ENCODE measurements at places on chromosomes 4 and X.

GRCh38 chrX:9562851-9563250 lies 98.0 kb downstream of the TBL1X start:
- DNase-seq, result no peak

GRCh38 chr4:34039766-34040165 lies 2204.5 kb downstream of the ARAP2 start:
- no peak for DNase-seq

DNA sequence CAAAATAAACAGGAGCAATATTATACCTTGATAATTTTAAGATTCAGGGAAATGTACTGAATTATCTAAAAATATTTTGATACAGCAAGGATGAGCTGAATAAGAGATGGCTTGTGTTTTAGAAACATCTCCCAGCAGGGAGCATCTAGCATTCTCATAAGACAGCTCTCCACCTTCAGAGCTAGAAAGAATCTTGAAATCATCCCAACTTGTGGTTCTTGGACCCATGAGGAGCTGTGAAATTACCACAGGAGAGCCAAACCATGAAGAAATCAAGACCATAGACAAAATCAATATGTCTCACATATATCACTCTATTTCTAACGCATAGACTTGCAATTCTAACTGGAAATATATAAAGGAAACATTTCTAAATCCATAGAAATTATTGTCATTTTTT lies 210.6 kb upstream of the DKK2 start:
- no peak for DNase-seq

DNA sequence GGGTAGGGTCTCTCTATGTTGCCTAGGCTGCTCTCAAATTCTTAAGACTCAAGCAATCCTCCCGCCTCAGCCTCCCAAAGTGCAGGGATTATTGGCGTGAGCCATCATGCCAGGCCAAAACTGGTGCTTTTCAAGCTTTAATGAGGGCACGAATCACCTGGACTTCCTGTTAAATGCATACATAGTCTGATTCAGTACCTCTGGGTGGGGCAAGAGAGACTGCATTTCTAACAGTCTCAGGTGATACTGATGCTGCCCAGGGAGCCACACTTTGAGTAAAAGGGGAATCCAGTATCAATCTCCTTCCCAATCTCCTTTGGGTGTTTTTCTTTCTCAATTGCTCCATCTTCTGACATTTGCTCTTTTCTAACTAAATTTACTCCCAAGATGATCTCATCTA lies 96.5 kb downstream of the SH3RF1 start:
- DNase-seq, result no peak

GRCh38 chrX:153769865-153770600 lies 6.0 kb downstream of the PLXNB3 start:
- no peak for DNase-seq

DNA sequence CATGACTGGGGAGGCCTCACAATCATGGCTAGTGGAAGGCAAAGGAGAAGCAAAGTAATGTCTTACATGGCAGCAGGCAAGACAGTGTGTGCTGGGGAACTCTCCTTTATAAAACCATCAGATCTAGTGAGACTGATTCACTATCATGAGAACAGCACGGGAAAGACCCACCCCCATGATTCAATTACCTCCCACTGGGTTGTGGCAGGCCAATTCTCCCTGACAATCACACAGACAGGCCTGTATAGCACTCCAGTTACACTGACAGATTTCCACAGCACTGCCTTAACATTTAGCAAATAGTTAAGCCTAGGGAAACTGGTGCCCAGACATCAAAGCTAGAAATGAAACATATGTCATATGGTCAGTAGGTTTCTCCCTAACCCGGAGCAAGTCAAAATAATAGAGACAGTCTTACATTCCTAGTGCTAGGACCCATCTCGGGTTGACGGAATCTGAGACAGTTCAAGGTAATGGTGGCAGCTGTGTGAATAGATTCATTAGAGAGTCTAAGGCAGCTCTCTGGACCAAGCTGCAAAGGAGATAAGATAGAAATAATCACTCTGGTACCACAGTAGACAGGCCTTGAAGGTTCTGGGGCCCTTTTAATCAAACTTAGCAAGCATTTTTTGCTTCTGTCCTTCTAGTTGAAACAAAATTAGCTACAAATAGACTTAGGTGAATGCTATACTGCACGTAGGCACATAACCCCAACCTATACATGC lies 9.4 kb upstream of the HERC5 start:
- no peak for DNase-seq

DNA sequence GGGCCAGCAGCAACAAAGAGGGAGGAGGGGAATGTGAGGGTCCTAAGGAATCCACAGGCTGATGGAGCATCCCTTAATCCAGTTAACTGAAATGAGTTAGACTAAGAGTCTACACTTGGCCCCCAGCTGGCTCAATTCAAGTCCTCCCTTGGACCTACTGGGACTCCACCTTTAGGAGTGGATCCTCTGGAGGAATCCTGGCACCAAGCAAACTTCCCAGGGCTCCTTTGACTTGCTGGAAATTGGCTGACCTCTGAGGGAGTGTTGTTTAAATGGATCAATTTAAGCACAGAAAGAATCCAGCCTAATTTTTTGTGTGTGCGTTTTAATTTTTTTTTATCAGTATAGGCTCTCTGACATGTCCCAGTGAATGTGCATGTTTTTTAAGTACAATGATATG lies 114.7 kb downstream of the SHROOM3 start:
- no peak for DNase-seq

DNA sequence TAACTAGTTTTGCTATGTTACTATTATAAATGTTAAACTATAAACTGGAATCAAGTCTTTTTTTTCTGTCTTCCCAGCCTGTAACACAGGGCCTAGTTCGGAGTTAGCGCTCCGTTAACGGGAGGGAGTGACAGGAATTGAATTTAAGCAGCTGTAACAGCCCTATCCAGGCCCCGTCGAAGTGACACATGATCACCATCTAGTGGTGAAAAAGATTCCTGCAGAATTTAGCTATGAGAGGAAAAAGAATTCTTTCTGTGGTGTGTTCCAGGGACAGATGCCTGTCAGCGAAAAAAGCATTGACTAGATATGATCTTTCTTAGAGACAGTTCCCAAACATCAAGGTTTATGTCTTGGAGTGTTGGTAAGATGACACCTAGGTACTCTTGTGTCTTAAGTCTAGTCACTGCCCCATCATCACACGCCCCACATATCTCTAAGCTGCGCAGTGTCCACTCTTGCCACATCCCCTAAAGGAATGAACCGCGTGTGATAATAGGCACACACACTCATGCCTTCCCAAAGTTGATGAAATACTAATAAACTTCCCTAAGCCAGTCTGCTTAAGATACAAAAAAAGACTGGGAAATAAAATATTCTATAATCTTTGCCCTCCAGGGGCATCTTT lies 2.1 kb downstream of the GAB3 start:
- peak; percentile 30 for DNase-seq

GRCh38 chr4:98604723-98605122 lies 53.7 kb downstream of the TSPAN5 start:
- no peak for DNase-seq

- no peak for DNase-seq
Observed at GRCh38 chrX:49191574-49192011, 5.4 kb upstream of the PRICKLE3 start.

- DNase-seq, result no peak
Observed at GRCh38 chrX:42276982-42277690, 353.8 kb upstream of the CASK start.

DNA sequence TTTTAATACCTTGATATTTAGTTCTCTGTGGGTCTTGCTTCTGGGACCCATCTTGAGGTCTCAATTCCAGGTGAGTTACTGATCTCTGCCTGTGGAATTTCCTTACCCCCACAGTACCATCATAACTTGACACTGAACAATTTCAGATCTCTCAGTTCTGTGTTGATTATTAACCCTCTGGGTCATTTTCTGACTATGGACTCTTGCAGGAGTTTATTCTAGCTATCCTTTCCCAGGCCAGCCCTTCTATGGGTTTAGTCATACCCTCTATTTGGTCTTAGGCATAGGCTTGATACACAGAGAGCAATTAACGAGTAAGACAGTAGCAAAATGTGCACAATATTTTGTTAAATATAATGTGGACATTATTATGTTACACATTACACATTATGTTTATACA lies 3.7 kb upstream of the SPARCL1 start:
- DNase-seq, result no peak

DNA sequence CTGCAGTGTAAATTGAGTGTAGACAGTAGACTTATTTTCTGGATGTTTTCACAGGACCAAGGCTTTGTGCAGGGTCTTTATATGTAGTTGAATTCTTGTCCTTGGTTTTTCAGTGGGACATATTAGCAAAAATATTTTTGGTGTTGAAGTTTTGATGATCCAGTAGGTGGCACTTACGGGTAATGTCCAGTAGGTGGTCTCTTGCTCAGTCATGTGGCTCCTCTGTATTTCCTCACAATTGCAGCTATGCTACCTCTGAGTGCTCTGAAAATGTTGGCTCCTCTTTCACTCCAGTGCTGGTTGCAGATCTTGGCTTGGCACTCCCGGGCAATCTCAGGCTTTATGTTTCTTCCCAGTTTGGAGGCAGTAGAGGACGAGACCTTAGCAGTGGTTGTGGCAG lies 419.8 kb upstream of the AMOT start:
- no peak for DNase-seq

GRCh38 chrX:155262970-155263754 lies 1.1 kb downstream of the RAB39B start:
- DNase-seq, result no peak

GRCh38 chrX:153689654-153690465 lies 2.1 kb downstream of the SLC6A8 start:
- no peak for DNase-seq

DNA sequence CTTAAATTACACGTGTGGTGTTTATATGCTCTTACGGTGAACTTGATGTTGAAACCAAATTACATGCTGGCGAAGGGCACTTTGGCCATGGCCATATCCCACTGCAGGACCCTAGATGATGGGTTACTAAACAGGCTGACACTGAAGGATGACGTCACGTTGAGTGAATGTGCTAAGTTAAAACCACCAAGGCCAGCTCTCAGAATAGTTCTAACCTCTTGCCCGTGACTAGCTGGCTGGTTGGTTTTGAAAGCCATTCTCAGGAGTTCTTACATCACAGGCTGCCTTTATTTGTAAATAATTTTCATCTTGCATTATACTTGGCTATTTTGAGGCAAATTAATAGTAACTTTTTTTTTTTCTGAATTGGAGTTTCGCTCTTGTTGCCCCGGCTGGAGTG lies 41.3 kb upstream of the PHEX start:
- DNase-seq, result no peak

DNA sequence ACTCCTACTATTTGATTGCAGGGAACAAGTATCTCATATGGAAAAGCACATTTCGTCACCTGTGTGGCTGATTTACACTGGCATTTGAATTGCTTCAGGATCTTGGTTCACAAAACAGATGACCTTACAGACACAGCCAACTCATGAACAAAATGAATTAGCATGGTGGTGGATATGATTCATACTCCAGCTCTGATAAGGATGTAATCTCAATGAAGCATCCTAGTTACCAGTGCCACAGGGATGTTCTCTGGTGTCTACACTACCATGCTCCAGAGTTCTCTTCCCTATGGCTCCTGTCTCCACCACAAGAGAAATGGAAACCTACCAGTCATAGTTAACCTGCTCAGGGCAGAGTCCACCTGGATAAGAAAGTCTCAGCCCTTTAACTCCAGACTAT lies 40.7 kb downstream of the TEC start:
- DNase-seq, result no peak

DNA sequence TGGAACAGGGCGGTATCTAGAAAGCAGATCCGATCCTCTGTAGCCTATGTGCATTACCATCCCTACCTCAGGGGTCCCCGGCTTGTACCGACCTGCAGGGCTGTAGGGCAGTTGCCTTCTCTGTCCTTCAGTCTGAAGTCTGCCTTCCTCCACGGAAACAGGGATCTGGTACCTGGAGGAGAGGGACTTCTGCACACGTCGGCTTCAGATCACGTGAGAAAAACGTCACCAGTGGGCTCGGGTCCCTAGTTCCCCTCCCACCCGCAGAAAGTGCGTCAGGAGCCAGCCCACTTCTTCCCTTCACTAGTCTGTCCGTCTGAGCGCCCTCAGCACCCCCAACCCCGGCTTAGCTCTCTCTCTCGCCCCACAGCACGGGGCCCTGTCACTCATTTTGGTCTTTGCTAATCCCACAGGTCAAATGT lies at the start of gene TCEAL5:
TCEAL5 (minus strand) TSS at position 170 of the 422 bp plus-strand sequence. CDS start 2,187 bp downstream, outside the sequence.
- DNase-seq, result no peak

- no peak for DNase-seq
Observed at GRCh38 chr4:102819588-102820365, 7.6 kb downstream of the UBE2D3 start.

- DNase-seq, result no peak
Observed at GRCh38 chr4:112201915-112202505, 29.6 kb upstream of the AP1AR start.

GRCh38 chr4:138010639-138011038 lies 231.5 kb downstream of the SLC7A11 start:
- no peak for DNase-seq

- DNase-seq, result no peak
Observed at GRCh38 chr4:150591904-150592303, 10.0 kb downstream of the MAB21L2 start.

GRCh38 chrX:10526451-10526850 lies 93.9 kb downstream of the MID1 start:
- DNase-seq, result no peak

- no peak for DNase-seq
Observed at GRCh38 chr4:109233570-109233969, 68.9 kb downstream of the COL25A1 start.

DNA sequence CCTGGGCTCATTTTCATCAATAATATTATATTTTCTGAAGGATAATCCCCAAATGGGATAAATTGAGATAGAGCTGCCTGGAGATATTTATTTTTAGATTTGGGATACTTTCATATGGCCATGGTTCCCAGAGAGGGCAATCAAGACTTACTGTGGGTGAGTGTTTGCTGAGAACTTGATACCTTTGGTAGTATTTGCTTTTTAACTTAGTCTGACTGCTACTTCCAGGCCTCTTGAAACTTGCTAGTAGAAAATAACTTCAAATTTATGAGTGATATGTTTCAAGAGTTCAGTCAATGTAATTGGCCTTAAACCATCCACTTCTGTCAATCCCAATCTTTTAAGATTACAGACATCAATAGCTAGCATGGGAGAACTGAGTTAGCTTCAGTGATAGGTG lies 181.6 kb upstream of the POU3F4 start:
- DNase-seq, result no peak

DNA sequence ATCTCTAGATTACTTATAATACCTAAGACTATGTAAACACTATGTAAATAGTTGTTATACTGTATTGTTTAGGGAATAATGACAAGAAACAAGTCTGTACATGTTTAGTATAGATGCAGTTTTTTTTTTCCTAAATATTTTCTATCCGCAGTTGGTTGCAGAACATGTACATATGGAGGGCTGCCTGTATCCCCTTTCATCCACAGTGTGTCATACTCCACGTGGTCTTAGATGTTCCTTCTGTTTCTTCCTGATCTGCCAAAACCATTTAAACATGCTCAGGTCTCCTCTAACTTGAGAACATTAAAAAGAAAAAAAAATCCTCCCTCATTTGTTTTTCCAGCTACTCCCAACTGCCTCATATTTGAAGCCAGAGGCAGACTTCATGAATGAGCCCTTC lies 14.0 kb downstream of the OCIAD1 start:
- no peak for DNase-seq

Data from NCI-H774 (cell line).